HCT116 (cell line): ENCODE measurements at places on chromosomes 13 and 19.

GRCh38 chr13:20525144-20525600 lies 485 bp downstream of the CRYL1 start:
- no peak for DNase-seq

- DNase-seq = no peak
Measured at GRCh38 chr13:91195789-91196188, 151.7 kb upstream of the MIR17HG start.

GRCh38 chr13:43154839-43155238 lies 131.5 kb downstream of the DNAJC15 start:
- no peak for DNase-seq

GRCh38 chr19:7905268-7905667 lies 1.6 kb downstream of the MAP2K7 start:
- DNase-seq = no peak

DNA sequence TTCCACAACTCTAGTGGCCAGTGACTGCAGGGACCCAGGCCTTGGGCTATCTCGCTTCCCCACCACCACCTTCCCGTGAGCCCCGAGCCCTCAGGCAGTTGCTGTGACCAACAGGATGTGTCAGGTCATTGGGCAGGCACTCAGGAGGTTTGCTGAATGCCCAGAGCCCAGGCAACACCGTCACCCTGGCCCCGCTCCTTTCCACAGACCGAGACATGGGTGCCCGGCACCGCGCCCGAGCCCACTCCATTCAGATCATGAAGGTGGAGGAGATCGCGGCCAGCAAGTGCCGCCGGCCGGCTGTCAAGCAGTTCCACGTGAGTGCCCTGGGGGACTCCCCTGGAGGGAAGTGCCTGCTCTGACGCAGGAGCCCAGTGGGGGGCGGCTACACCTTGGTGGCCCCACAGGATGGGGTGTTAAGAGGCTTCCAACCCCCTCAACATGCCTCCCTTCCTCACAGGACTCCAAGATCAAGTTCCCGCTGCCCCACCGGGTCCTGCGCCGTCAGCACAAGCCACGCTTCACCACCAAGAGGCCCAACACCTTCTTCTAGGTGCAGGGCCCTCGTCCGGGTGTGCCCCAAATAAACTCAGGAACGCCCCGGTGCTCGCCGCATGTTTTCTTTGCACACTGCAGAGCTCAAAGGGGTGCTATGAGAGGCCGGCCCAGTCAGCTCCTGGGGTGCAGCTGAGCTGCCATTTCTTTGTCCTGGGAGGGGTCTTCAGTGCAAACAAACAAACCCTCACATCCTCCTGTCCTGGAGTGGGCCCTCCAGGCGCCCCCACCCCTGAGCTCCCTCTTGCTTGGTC lies 3.2 kb downstream of the RPL18A start:
- no peak for DNase-seq

- no peak for DNase-seq
Measured at GRCh38 chr19:13906521-13906904, 512 bp downstream of the CC2D1A start.

DNA sequence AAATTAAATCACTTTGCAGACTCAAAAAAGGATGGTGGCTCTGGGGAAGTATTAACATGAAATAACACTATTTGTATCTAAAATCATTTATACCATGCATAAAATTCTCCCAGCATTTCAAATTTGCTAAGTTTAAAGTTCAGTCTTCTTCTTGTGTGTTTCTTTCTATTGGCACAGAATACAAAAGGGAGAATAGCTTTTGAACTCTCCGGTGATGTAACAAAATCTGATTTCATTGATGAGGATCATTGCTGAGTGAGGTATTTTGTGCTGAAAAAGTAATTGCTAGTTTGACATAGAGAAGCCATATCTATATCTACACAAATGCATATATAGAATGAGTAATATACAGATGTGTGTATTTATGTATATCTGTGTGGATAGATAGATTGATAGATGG lies 174.8 kb downstream of the LACC1 start:
- DNase-seq = no peak

- no peak for DNase-seq
Measured at GRCh38 chr13:46473806-46474205, 79.2 kb upstream of the LRCH1 start.

DNA sequence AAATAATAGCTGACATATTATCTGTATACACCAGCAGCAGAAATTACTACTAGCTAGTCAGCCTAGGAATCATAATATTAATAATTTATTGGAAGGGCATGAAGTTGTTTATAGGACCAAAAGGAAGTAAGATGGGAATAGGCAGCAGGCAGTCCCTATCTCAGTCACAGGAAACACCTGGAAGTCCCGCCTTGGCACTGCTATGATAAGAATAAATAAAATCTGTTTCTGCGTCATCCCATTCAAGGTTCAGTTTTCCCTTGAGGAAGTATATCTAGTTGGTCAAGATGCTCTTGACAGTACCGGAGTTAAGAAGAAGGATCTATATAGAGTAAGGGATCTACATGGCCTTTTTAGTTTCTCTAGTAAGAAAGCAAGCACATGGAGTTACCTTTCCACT lies 830.8 kb downstream of the DIAPH3 start:
- no peak for DNase-seq

GRCh38 chr13:25561812-25562211 lies 190.0 kb downstream of the ATP8A2 start:
- no peak for DNase-seq

DNA sequence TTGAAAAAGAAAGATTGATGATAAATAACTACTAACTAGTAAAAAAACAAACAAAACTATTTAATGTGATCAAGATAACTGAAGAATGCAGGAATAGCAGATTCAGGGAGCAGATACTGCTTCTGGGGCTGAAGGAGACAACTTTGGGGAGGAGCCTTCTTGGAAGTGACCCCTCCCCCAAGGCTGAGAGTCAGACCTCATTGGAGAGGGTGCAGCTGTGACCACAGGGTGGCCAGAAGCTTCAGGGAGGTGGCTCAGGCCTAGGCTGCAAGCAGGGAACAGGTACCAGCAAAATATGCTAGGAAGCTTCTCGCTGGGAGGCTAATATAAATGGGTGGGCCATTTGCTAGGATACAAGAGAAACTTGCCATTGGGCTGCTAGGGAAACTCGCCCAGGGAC lies 149.9 kb downstream of the MYO16 start:
- no peak for DNase-seq

- DNase-seq = no peak
Measured at GRCh38 chr13:41864658-41865057, 96.3 kb downstream of the VWA8 start.

- DNase-seq = no peak
Measured at GRCh38 chr13:42083138-42083770, 34.8 kb downstream of the DGKH start.

GRCh38 chr13:43783820-43784219 lies 3.0 kb downstream of the ENOX1 start:
- DNase-seq = no peak

- DNase-seq = no peak
Measured at GRCh38 chr19:40803857-40804782, 5.1 kb downstream of the EGLN2 start.

DNA sequence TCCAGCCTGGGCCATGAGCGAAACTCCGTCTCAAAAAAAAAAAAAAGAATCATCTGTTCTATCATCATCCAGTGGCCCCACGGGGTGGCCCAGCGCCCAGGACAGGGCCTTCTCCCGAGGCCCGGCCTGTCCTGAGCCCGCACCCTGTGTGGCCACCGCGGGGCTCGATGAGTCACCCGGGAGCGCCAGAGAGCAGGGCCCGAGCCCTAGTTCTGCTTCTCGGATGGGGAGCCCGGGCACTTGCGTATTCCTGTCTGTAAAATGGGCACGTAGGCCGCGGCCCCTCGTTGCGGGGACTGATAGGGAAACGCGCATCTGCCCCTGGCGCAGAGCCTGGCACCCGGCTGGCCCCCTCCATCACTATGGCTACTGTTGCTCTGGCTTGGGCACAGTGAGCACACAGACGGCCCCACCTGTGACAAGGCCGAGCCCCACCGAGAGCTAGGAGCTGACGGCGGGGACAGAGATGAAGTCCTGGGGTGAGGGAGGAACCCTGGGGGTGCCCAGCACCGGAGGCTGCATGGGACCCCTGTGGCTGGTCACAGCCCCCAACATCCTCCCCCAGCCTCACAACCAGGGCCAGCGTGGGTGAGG lies 21.3 kb upstream of the UQCR11 start:
- DNase-seq = no peak
